ENCODE measurements at places on chromosomes 1 and 21. TPM values are rescaled to one million over a fixed set of nuclear protein-coding genes. Genes with fewer than 3 reads are reported as not detected.
A peak's percentile ranks its signal among the peaks of the same experiment; 100 is the strongest.

The LCE1C gene
- total RNA-seq: not detected

The CD1D gene
- total RNA-seq: 1.5 TPM

The ROR1 gene
- total RNA-seq: 8.4 TPM

The C8A gene
- not detected for total RNA-seq

The NDUFS5 gene
- 776 TPM for total RNA-seq

The DIO1 gene
- total RNA-seq: not detected

The CLCA2 gene
- 0.05 TPM for total RNA-seq

The AMY1B gene
- total RNA-seq: not detected

The GJA8 gene
- not detected for total RNA-seq

The SPRR2E gene
- not detected for total RNA-seq

- no peak for DNase-seq
These were observed 17.5 kb upstream of the CLDN8 start for GRCh38 chr21:30233228-30234020.

GRCh38 chr1:36203554-36204346 is 20.5 kb upstream of the THRAP3 start:
- peak; percentile 85 for DNase-seq

GRCh38 chr1:204296431-204296988 is 63.2 kb downstream of the PLEKHA6 start:
- no peak for DNase-seq

DNA sequence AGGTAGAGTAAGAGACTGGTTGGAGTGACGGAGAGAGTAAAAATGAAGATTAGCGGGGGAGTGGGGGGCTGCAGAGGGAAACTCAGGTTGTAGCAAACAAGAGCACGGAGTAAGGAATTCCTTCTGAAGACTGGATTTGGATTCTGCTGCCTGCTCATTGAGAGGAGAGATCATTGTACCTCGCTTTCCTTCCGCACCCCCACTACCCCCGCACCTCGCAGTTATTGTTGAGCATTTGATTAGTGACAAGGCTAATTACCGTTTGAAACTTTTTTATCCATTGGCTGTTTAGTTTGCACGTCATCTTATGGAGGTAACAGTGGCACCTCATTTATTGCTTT is 463 bp downstream of the PRPF3 start:
- DNase-seq: no peak

DNA sequence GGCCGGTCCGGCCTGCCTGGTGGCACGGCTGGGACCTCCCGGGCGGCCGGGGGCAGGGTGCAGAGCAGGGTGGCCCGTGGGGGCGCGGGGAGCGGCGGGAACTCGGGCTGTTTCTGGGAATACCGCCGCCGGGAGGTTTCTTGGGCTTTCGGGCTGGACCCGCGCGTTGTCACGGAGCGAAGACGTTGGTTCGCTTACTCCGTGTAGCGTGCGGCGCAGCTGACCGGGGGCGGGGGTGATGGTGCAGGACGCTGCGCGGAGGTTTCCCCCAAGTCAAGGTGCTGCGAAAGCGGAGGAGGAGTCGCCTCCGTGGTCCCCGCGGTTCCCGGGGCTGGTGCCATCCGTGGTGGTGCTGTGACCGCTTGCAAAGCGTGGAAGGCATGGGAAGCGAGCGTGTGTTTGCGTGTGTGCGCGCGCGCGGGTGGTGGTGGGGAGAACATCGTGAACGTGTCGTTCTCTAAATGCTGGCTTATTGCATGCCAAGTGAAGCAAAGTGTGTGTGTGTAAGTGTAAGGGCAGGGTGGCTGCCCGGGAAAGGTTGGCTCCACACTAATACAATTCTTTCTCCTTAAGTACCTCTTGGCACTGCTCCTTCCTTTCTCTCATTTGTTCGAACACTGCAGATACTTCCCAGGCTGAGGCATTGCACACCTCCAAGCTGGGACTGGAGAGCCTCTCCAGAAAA is 1.1 kb downstream of the RYR2 start:
- peak; percentile 71 for DNase-seq

DNA sequence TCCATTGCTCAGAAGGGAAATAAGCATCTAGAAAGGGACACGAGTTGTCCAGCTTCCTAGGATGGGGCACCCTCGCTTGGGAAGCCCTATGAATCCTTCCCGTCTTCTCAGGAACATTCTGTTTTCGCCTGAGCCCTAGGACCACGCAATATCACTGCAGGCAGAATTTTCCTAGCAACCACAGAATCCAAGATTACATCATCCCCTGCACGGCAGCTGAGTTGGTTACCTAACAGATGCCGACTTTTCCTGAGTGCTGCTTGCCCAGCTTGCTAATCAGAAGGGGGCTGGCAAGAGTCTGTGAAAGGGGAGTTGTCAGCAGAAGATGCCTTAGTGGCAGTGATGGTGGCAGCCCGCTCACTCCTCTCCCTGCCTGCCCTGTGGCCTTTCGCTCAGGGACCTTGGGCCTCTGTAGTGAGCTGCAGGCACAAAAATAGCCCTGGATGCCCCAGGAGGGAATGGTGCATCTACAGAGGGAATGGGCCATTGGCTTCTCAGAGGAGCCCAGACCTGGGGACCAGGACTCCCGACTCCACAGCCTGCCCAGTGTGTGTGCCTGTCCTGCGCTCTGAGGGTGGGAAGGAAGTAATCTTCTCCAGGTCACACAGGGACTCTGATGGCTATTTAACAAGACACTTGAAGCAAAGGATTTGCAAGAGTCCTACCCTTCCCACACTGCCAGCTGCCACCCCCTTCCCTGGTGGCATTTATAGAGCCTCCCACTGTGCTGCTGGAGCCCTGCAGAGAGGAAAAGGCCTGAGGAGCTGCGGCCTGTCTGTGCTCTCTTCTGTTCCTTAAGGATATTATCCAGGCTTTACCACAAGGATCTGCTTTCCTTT is 28.9 kb upstream of the CLSTN1 start:
- DNase-seq: no peak

DNA sequence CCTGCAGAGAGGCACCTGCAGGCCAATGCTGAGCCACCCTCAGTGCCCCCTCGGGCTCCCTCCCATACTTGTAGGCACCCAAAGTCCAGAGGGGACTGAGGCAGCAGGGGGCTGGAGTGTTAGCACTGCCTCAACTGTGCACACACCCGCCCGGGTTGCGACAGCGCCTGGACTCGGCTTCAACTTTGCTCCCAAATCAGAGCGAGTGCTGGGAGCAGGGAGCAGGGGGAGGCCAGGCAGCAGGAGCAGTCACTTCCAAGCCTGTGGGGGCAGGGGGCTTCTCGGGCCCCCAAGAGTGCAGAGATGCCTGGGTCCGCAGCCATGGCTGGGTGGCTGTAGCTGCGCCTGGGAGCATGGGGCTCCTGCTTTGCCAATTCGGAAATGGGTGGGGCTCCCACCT is 79.5 kb downstream of the DISP1 start:
- peak; percentile 21 for DNase-seq

GRCh38 chr1:12648741-12649140 is 4.9 kb downstream of the AADACL4 start:
- no peak for DNase-seq

- peak; percentile 27 for DNase-seq
These were observed 105.2 kb downstream of the EDEM3 start for GRCh38 chr1:184649451-184649888.

DNA sequence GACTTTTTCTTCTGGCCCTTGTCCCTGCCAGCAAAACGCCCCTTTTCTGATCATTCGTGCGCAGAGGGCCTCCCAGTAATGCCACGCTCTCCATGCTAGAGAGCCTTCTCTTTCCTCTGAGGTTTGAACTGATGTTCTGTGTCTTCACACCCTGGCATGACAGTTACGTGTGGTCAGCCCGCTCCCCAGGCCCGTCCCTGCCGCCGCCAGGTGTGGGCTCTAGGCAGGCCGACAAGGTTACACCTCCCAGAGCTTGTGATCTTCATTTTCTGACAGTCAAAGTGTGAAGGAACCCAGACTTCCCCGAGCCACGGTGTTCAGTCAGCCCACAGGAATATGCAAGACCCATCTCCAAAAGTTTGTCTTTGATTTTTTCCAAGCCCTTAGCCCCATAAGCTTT is 265.6 kb downstream of the TM2D1 start:
- DNase-seq: no peak

DNA sequence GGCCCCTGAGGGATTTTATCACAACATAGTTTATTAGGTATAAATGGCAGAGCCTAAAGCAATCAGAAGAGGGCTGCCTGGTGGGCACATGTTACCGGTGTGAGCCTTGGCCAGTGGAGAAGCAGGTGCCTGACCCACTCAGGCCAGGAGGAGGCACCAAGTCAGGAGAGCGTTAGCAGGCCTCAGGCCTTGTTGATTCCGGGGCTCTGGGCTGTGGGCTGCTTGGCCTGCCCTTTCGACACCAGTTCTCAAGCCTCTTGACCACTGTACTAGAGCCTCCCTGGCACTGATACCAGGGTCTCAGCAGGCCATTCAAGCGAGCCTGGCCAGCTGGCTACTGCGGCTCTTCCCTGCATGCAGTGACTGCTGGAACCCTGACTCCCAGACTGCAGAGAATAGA is 20.8 kb downstream of the CLDN14 start:
- DNase-seq: no peak

GRCh38 chr1:162551969-162552683 is 9.4 kb upstream of the UAP1 start:
- DNase-seq: no peak

GRCh38 chr1:109578947-109579443 is 30.6 kb downstream of the GNAI3 start:
- no peak for DNase-seq

DNA sequence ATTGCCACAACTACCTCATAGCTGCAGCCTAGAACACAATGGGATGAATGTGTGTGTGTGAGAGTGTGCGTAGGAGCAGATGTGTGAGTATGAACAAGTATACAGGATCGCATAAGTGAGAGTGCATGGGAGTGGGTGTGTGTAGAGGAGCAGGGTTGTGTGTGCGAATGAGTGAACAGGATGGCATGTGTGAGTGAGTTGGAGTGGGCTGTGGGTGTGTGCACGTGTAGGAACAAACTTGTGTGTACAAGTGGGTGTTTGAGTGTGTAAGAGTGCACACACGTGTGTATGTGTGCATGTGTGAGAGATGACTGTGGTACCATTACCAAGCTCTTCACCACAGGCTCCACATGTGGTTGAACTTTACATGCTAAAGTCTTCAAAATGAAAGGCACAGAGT is 175.4 kb upstream of the EDN2 start:
- DNase-seq: no peak

DNA sequence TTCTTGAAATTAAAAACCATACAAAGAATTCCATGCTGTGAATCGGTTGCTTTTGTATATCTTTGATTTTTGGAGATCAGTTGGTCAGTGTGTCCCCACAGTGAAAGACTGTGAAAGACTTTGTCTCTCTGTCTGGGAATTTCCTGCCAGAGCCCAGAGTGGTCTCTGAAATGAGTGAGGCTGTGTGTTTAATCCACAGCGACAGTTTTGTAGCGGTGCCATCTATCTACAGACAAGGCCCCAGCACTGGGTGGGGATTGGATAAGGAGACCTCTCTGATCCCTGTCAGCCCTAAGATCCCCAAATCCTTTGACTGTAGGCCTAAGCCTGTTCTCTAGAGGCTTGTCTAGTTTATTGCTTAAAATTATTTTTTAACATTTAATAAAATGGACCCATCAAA is 10.3 kb downstream of the GPR25 start:
- DNase-seq: no peak

DNA sequence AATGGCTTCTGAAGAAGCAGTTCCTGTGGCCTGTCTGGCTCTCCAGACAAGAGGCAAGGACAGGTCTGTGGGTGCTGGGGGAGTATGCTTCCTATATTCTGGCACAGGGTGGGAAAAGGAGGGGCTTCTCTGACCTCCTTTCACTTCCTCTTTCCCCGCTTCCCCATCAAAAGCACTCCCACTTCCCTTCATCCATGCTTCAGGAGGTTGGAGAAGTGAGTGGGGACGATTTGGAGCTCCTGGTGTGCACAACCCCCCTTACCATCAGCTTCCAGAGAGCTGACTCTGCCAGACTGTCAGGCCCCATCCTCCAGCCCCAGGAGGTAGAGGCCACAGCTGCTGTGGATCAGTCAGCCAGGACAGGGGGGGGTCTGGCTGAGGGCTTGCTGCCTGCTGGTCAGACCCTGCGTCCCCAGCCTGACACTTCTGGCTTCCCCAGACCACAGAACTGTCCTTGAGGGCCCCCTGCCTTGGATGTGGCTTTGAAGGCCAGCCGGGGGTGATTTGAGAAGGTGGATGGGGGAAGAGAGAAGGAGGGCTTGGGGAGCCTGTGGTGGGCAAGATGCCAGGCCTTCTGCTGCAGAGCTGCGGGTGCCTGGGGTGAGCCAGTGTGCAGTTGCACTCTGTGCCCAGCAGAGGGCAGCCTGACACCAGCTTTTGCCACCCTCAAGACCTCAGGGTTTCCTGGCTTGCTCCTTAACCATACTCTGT is 21.5 kb upstream of the TMEM222 start:
- DNase-seq: peak; percentile 92

GRCh38 chr1:6614929-6615785 is 1.6 kb downstream of the PHF13 start:
- no peak for DNase-seq

GRCh38 chr21:41754479-41754891 is 12.4 kb downstream of the RIPK4 start:
- DNase-seq: no peak

DNA sequence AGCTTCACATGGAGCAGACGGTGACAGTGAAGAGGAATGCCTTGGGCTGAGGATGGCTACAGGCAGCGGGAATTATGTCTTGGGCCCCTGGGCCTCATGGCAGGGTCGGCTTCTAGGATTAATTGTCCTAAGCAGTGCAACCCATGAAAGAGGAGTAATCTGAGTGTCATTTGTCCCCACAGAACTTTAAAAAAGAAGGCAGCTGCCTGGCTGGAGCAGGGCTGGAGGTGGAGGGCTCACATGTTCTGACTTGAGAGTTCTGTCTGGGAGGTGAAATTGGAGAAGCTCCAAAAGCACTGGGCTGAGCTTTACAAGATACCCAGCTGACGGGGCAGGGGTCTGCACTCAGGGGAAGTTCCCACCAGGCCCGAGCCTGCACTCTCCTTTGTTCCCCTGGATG is 22.6 kb downstream of the CACNA1S start:
- no peak for DNase-seq

DNA sequence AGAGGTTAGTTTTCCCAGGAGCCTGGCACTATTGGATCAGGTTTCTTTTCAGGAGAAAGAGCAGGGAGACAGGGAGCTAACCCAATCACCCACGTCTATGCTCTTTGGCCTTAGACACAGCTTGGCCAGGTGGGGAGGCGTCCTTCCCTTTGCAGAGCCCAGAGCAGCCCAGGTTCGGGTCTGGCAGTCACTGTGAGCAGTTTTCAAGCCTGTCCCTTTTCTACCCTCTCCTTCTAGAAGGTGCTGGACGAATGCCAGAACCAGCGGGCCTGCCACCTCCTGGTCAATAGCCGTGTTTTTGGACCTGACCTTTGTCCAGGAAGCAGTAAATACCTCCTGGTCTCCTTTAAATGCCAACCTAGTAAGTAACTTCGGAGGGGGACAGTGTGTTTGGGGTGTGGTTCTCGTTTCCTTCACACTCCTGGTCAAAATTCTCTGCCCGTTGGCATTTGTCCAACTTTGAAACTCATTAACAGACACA is 44.9 kb downstream of the EVA1C start:
- no peak for DNase-seq

GRCh38 chr1:93612510-93612909 is 69.1 kb downstream of the BCAR3 start:
- no peak for DNase-seq

DNA sequence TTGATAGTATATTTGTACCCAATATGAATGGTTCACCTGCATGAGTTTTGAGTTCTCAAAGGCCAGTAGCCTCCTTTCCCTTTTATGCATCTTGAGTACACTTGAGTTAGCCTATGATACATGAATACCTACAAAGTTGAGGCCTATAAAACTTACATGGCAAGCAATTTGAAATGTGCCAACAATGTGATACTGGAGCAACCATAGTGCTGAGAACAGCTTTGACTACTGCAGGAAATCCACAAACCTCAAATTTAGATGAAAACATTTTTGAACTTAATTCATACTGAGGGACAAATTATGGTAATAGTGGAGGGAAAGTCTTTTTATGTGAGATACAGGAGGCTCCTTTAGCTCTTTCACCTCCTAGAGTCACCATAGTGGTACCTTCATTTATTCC is 37.4 kb downstream of the LEPR start:
- DNase-seq: no peak

Measured in Right ventricle myocardium inferior (tissue), 1 donor.